ENCODE measurements at places on chromosomes 5 and 9. TPM values are rescaled to one million over a fixed set of nuclear protein-coding genes. Genes with fewer than 3 reads are reported as not detected.

Gene AQP7
- total RNA-seq: 0.93 TPM

Gene PKD2L2
- 1.2 TPM for total RNA-seq

Gene PFN3
- total RNA-seq: not detected

Gene C9orf152
- total RNA-seq: not detected

Gene PLCXD3
- 0.09 TPM for total RNA-seq

Gene TMEM252
- 0.09 TPM for total RNA-seq

Gene ADAMTS13
- total RNA-seq: 3.4 TPM

GRCh38 chr5:57216714-57217113 lies 42.9 kb downstream of the GPBP1 start:
- no peak for DNase-seq
- no peaks in the 10 kb centered on the region for H3K4me1 ChIP-seq
- no peaks in the 10 kb centered on the region for H3K27me3 ChIP-seq
- H3K4me3 ChIP-seq: no peak overlapping the region
- no peak overlapping the region for H3K27ac ChIP-seq

GRCh38 chr5:155406815-155407214 lies 393.3 kb downstream of the KIF4B start:
- H3K27me3 ChIP-seq: no peaks in the 10 kb centered on the region
- no peaks in the 10 kb centered on the region for H3K36me3 ChIP-seq
- H3K27ac ChIP-seq: no peak overlapping the region
- H3K4me3 ChIP-seq: no peak overlapping the region
- DNase-seq: no peak

- H3K4me1 ChIP-seq: peaks cover 42% of the 10 kb centered on the region
- no peak for DNase-seq
- H3K4me3 ChIP-seq: no peak overlapping the region
- peaks cover 36% of the 10 kb centered on the region for H3K36me3 ChIP-seq
These were observed 1.5 kb downstream of the ST6GALNAC4 start for GRCh38 chr9:127915325-127915752.

DNA sequence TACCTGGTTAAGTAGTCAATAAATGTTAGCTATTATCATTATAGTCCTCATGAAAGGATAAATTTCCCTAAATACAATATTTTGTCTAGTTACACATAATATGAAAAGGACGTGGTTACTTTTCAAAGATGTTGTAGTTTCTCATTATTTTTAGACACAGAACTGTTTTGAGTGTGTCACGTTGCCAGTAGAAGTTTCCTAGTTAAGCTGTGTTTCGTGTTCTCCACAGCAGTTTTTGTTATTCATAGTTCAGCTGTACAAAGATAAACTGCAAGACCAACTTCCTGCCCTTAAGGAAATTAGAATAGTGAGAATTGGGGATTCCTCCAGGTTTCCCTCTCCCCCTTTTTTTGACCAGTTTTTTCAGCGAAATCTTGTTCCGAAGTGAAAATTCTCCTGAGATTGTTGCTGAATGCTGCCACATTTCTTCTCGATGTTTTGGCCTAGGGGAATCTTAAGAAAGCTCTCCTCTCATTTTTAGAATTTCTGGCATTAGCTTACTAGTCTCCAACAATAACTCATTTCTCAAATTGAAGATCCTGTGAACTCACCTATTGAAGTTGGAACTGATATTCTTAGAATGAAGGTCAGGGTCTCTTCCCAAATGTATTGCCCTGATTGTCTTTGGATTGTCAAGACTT lies 176.1 kb downstream of the PAM start:
- peaks cover 7% of the 10 kb centered on the region for H3K36me3 ChIP-seq
- no peaks in the 10 kb centered on the region for H3K4me1 ChIP-seq
- H3K27me3 ChIP-seq: no peaks in the 10 kb centered on the region
- peak overlapping the region; percentile 49 for H3K27ac ChIP-seq
- no peak overlapping the region for H3K4me3 ChIP-seq
- DNase-seq: peak; percentile 71

GRCh38 chr5:88660264-88660946 lies 222.6 kb downstream of the MEF2C start:
- peaks cover 37% of the 10 kb centered on the region for H3K27me3 ChIP-seq
- peak overlapping the region; percentile 32 for H3K4me3 ChIP-seq
- H3K27ac ChIP-seq: no peak overlapping the region
- H3K4me1 ChIP-seq: peaks cover 12% of the 10 kb centered on the region
- H3K36me3 ChIP-seq: no peaks in the 10 kb centered on the region
- no peak for DNase-seq

GRCh38 chr5:68683632-68684036 lies 410.2 kb upstream of the SLC30A5 start:
- H3K4me1 ChIP-seq: no peaks in the 10 kb centered on the region
- no peaks in the 10 kb centered on the region for H3K36me3 ChIP-seq
- H3K27ac ChIP-seq: no peak overlapping the region
- peak; percentile 36 for DNase-seq
- peaks cover 2% of the 10 kb centered on the region for H3K27me3 ChIP-seq

GRCh38 chr5:119655061-119655460 lies 25.7 kb downstream of the FAM170A start:
- DNase-seq: no peak
- no peaks in the 10 kb centered on the region for H3K36me3 ChIP-seq
- H3K4me3 ChIP-seq: no peak overlapping the region
- H3K27ac ChIP-seq: no peak overlapping the region
- no peaks in the 10 kb centered on the region for H3K4me1 ChIP-seq
- H3K27me3 ChIP-seq: no peaks in the 10 kb centered on the region

DNA sequence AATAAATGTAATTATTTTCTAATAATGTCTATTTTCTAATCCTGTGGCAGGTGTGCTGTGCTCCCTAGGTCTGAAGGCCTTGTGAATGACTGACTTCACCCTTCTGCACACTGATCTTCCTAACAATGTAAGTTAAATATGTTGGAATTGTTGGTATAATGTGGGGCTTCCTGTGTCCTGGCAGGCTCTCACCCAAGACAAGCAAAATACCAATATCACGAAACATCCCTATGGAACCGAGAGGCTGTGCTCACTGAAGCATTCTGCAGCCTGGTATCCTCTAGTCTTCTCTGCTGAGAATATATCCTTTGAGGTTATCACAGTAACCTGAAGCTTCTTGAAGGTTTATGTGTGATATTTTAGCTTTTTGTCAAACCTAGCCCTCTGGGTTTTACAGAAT lies 159.4 kb downstream of the GABRB2 start:
- no peak overlapping the region for H3K4me3 ChIP-seq
- H3K36me3 ChIP-seq: no peaks in the 10 kb centered on the region
- no peak for DNase-seq
- no peaks in the 10 kb centered on the region for H3K27me3 ChIP-seq
- H3K27ac ChIP-seq: no peak overlapping the region
- no peaks in the 10 kb centered on the region for H3K4me1 ChIP-seq

- H3K27ac ChIP-seq: no peak overlapping the region
- no peaks in the 10 kb centered on the region for H3K4me1 ChIP-seq
- no peak for DNase-seq
- no peaks in the 10 kb centered on the region for H3K36me3 ChIP-seq
These were observed 90.5 kb upstream of the AGXT2 start for GRCh38 chr5:35138232-35138631.

DNA sequence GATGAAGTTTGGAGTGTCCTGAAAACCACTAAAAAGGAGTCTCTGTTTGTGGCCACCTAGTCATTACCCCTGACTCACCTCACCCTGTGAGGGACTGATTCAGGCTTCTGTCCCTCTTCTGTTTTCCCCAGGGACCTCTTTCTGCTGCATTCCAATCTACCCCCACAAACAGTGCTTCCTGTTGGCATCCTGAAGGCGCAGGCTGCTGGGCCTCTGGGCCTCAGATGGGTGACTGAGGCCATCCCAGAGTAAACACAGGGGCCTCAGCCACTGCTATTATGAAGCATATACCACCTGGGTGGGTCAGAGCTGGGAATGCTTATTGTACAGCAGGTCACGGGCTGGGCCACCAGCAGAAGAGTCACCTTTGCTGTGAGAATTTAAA lies 20.0 kb downstream of the MORN5 start:
- H3K4me3 ChIP-seq: no peak overlapping the region
- H3K27ac ChIP-seq: no peak overlapping the region
- no peaks in the 10 kb centered on the region for H3K4me1 ChIP-seq
- DNase-seq: no peak
- peaks cover 10% of the 10 kb centered on the region for H3K27me3 ChIP-seq
- no peaks in the 10 kb centered on the region for H3K36me3 ChIP-seq

DNA sequence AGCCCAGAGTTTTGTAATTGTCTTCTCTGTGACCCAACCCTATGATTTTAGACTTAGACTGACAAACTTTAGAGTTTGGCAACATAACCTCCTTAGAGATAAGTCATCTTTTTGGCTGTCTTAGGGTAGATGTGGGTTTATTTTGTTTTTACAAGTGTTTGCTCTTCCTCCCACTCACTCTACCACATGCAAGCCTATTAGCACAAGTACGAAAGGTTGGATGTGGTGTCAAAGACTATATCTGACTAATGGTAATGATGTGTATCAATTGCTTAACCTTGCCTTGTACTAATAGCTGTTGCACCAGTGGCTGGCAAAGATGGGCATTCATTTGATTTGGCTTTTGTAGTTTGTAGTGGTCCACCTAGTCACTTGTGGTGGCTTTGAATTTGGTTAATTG lies 46.5 kb downstream of the SLC25A46 start:
- no peak for DNase-seq
- no peaks in the 10 kb centered on the region for H3K36me3 ChIP-seq
- no peaks in the 10 kb centered on the region for H3K27me3 ChIP-seq
- H3K27ac ChIP-seq: no peak overlapping the region

DNA sequence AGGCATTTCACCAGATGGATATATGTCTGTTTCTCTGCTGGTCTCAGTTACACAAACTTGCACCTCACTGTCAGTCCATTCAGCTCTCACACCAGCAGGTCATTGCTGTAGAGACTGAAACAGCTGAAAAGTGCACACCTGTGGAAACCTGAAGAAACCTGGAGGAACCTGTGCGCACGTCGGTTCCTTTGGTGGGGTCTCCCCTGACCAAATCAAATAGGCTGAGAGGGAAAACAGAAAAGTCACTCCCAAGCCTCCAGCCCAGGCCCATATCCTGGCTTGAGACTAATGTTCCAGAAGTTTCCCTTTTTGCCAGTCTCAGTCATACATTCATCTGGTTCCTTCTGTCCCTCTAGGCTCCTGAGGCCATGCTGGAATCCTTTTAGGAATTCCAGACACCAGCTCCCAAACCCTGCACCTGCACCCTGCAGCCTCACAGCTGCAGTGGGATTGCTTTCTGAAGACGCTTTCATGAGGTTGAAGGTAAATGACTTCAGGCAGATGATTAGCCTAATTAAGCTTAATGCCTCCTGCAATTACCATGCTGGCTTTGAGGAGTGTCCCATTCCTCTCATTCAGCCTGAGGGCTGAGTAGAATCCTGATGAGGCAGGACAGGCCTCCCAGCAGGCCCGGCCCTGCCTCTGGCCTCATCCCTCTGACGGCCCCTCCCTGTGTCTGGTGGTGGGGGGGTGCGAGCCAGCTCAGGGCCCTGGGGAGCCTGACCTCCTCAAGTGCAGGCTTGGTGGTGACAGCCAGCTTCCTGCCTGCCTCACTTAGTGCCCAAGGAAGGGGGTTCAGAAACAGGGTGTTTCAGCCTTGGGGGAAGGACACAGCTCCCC lies 24.3 kb upstream of the CXCL14 start:
- DNase-seq: peak; percentile 27
- no peak overlapping the region for H3K27ac ChIP-seq
- no peak overlapping the region for H3K4me3 ChIP-seq
- H3K27me3 ChIP-seq: peaks cover 8% of the 10 kb centered on the region
- peaks cover 9% of the 10 kb centered on the region for H3K4me1 ChIP-seq

- H3K36me3 ChIP-seq: no peaks in the 10 kb centered on the region
- no peaks in the 10 kb centered on the region for H3K4me1 ChIP-seq
These were observed 256.7 kb downstream of the CDH12 start for GRCh38 chr5:22596404-22596970.

Data from muscle of leg (tissue), 16 donors.